ENCODE measurements at places on chromosomes 5 and 9.

DNA sequence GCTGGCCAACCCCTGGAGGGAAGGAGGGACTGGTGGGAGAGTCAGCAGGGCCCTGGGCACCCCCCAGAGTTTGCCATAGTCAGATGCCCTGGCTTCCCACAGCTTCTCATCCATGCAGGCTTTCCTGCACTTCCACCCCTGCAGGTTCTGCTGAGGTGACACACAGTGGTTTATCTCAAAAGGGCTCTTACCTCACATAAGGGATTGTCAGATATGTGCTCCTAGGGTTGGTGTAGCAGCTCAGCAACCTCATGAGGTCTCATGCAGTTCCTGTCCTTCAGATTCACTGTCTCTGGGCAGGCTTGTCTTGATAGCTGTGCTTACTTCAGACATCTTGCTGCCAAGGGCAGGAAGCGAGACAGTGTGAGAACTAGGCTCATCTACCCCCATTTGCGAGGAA lies 143.4 kb downstream of the KDM4C start:
- DNase-seq, result no peak

GRCh38 chr5:168602517-168602916 lies 23.3 kb upstream of the PANK3 start:
- DNase-seq, result no peak

GRCh38 chr5:93431250-93431649 lies 149.8 kb downstream of the NR2F1-AS1 start:
- DNase-seq, result no peak

DNA sequence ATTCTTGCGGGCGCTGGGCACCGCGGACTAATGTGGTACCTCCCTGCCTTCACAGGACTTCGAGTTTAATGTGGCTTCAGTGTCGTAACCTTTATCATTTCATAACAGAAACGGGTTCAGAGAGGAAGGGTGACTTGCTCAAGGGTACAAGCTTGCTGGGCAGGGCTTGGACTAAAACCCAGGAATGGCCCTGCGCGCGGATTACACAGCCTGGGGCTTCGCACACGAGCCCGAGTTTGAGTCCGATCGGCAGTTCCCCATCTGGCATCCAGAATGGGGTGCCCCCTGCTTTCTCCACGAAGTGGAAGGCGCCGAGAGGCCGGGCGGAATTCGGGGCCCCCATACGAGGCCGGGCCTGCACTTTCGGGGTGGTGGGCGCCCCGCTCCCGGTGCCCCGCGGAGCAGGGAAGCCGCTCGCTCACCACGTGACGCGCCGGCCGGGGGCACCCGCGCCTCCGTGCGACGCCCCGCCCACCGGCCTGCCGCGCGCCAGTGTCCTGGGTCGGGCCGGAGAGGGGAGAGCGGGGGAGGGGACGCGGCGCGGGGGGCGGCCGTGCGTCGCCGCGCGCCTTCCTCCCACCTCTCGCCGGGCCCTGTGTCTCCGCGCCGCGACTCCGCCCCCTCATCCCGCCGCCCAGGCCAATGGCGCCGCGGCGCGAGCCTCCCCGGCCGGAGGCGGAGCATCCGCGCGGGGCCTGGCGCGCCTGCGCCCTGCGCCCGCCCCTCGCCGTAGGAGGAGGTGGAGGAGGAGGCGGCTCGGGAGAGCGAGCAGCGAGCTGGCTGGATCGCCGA lies at the start of gene SET:
Gene SET (plus strand): TSS at position 722 of the 792 bp plus-strand sequence. CDS start 361 bp downstream, outside the sequence.
- peak; percentile 98 for DNase-seq
